ENCODE measurements at places on chromosomes 2 and 18.
A peak's percentile ranks its signal among the peaks of the same experiment; 100 is the strongest.

DNA sequence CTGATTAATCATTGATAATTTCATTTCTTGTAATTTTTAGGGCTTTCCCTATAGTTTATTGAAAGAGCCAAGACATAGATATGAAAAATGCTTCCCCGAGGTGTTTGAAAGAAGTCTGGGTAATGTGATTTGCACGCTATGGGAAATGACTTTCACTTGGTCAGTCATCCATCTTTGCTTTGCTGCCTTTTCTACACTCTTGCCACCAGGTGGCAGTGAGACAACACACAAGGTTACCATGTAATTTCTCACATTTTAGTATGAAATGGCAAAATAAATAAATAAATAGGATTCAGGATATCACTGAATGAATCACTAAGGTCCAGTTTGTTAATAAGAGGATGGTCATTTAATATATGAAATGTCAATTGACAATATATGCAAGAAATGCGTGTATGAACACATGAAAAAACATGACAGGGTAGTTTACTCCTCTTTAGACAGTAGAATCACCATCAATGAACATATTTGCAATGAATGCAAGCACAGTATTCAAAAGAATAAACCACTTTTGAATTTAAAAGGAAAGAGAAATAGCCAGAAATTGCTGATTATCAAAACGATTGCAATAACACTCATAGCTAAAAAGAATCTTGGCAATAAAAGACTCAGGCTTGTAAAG lies 52.2 kb upstream of the KCNH7 start:
- DNase-seq: no peak

DNA sequence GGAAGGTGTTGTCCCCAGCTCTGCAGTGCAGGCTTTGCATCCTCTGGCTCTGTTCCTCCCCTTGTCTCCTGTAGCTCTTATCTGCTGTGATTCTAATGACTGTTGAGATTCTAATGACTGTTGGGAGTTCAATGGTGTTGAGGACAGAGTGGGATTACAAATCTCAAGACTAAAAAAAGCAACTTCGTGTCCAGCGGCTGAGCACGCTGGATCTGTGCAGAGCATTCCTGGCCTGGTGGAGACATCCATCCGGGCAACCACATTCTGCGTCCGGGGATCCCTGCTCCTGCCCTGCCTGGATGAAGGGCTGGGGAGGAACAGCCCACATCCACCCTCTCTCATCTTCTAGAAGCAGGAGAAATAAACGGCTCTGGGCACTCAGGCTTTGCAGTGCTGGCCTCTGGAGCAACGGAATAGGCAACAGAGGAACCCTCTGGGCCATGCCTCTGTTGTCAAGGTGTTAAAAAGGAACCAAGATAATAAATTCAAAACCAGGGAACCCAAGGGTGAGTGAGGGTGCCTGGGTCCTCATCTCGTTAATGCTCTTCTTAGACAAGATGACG lies 106.7 kb upstream of the ASB18 start:
- no peak for DNase-seq

- DNase-seq: no peak
These were observed 2.0 kb downstream of the DLX1 start for GRCh38 chr2:172087207-172087779.

GRCh38 chr2:12441750-12442475 lies 274.8 kb upstream of the TRIB2 start:
- no peak for DNase-seq

GRCh38 chr2:240946046-240946445 lies 39.9 kb downstream of the CROCC2 start:
- no peak for DNase-seq

DNA sequence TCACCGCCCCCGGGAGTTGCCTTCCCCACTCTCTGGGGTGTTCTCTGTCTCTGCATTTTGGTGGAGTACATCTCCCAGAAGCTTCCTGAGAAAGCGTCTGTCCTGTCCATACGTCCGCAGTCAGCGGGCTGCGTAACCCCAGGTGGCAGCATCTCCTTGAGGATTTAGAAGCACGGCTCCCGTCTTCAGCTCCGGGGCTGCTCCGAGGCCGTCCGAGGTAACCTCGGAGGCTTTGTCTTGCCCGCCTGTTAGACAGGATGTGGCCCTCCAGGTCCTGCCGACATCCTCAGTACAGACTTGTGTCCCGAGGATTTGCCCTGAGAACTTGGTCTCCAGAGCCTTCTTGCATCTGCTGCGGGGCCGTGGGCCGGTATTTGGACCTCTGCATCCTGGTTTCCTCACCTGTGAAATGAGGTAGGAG lies 58.4 kb downstream of the CTDP1 start:
- no peak for DNase-seq

DNA sequence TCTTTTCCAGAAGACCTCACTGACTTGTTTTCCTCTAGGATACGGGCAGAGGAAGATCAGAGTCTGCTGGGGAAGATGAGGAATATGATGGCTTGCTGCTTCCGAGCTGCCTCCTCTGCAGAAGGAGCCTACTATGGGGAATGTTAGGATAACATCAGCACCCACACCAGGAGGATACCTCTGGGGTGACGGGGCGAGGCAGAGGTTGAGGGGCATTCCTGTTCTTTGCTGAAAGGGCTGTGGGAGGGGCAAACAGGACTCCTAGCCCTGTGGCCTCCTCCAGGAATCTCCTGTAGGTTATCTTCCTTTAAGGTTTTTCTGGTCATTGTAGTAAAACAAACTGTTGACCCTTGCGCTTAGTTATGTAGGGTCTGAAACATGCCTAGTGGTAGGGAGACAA lies 102.5 kb downstream of the CRIM1 start:
- no peak for DNase-seq

DNA sequence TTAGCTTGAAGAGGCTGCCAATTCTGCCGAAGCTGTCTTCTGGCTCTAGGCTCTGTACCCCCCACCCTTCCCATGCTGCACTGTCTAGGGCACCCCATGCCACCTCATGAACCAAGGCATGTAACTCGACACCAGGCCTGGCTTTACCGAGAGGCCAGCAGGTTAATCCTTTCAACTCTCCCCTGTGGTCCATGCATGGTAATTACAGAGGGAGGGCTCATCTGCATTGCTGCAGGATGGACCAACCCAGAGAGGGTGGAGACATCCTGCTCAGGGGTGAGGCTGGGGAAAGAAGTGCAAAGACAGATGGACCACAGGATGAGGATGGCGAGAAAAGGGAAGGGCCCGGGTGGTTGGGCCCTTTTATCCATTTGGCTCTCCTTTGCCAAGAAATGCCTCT lies 65.8 kb downstream of the KCTD1 start:
- DNase-seq: no peak

- DNase-seq: no peak
These were observed 1.5 kb upstream of the PCBP1 start for GRCh38 chr2:70085711-70086277.

DNA sequence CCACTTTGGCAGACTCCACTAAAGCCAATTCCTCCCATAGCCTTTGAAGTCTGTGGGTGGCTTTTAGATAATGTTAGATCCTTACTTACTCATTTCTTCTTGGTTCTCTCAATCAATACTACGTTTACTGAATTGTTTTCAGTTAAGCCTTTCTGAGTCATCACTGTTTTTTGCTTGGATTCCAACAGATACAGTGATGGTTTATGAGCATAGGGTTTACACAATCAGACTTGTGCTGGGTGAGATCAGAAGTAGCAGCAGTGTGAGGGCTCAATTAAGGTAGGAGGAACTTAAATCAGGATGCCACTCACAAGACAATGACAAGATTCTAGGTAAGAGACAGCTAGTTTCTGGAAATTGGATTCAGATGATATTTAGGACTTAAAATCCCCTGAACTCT lies 297.7 kb upstream of the DOK6 start:
- no peak for DNase-seq

DNA sequence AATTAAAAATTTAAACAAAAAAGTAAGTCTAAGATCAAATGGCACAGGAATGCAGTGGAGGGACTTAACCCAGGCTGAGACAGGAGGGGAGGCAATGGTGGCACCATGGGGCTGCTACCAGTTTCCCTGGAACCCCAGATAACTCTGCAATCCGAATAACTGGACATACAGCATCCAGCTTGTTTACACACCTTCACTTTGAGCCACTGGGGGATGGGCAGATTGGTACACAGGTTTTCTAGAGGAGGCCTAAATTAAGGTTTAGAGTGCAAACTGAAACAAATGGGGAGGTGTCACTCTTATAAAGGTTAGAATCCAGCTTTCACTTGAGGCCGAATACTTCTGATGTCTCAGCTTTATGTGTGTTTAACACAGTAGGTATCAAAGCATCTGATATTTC lies 189.3 kb upstream of the FN1 start:
- DNase-seq: no peak

GRCh38 chr2:8850845-8851487 lies 13.6 kb upstream of the KIDINS220 start:
- no peak for DNase-seq

DNA sequence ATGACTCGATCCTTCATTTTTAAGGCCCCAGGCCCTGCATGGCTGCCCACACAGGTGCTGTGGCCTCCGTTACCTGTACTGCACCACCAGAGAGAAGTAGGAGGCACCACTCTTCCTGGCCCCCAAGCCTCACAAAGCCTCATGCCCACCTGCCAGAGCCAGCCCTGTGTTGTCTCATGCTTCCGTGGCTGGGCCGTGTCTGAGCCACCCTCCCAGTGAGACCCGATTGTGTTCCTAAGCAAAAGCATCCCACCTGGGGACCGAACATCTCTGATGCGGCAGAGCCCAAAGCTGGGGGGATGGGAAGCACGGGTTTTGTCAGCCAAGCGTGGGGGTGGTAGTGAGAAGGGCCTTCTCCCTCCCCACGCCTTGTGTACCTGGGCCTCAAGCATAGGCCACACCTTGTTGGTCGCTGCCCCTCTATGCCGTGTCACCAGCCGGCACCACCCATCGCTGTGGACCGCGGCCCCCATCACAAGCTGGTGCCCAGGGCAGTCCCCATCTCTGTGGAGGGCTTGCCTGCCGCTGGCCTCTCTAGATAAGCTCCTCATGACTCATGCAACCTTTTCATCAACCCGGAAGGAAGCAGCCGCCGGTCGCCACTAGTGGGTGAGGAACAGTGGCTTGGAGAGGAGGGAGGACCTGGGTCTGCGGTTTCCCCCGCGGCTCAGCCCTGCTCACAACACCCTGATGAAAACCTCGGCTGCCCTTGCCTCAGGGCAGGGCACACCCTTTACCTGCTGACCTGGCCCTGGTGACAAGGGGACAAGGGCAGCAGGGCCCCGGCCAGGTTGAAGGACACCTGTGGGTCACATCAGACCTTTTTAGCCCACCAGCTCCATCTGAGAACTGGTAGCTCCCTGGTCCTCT lies 2.7 kb upstream of the RNPEPL1 start:
- DNase-seq: peak; percentile 90

DNA sequence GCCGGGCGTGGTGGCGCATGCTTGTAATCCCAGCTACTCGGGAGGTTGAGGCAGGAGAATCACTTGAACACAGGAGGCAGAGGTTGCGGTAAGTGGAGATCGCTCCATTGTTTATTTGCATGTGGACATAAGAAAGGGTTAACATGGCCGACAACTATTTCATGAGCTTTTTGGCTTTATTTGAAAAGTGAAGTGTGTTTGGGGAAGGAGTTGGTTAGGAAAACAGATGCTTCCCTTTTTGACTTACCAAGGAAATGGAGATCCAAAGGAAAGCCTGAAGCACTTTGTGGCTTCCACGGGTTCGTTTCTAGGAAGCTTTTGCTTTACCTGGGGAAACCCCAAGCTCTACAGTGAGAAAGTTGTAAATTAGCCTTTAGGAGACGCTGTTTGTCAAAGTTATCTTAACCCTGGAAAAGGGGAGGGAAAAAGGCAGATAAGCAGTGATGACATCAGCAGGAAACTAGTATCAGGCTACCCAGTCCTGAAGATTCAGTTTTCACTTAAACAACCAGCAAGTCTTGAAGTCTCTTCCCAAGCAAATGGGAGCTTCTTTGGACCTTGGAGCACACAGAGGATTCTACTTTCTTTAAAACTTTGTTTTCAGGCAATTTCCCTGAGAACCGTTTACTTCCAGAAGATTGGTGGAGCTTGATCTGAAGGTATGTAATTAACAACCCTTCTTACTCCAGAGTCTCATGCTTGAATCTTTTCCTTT lies at the start of gene CASP10:
Gene CASP10, plus strand, starts transcription at position 492 of the 715 bp plus-strand sequence. CDS start 2,637 bp downstream, outside the sequence.
- DNase-seq: no peak

DNA sequence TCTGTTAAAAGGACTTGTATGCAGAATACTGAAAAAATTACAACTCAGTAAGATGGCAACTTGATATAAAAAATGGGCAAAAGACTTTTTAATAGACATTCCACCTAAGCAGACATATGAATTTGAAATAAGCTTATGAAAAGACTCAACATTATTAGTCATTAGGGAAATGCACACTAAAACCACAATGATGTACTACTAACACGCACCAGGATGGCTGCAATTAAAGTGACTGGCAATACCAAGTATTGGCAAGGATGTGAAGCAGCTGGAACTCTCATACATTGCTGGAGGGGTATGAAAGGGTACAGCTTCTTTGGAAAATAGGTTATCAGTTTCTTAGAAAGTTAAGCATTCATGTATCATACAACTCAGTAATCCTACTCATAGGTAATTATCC lies 3.2 kb upstream of the ENOSF1 start:
- peak; percentile 5 for DNase-seq

DNA sequence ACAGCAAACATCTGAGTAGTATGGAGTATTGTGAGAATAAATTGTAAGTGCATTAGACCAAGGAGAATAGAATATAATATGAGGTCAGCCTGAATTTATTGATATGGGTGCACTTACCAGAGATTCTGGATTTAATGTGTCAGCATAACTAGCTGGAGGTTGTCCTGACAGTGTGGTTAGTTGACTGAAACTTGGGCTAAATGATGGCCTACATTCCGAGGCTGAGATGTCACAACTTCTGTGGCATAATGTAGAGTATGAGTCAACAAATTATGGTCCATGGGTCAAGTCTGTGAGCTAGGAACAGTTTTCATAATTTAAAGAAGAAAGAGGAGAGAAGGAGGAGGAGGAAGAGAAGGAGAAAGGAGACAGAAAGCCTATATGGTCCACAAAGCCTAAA lies 127.6 kb downstream of the QPCT start:
- DNase-seq: no peak

- DNase-seq: no peak
These were observed 41.9 kb downstream of the LPIN2 start for GRCh38 chr18:2970772-2971659.

GRCh38 chr2:28296904-28297303 lies 95.8 kb upstream of the FOSL2 start:
- no peak for DNase-seq

DNA sequence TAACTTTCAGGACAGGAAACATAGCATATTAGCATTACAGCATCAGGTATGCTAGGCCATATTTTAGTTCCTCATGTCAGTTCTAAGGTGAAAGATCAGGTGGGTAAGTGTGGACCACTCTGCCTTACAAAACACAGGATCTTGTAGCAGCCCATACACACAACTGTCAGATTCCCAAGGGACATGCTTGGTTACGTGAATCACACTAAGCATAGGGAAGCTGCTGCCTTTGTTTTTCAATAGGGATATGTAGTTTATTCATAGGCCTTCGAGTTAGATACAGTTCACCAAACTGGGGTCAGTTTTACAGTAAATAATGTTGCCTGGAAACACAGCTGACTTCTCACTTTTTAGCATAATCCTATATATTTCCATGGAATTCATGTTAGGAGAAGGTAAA lies 116.1 kb upstream of the OTX1 start:
- DNase-seq: no peak

Measured in activated gamma-delta T cell treated with anti-CD3 and anti-CD28 coated beads, Interleukin-2, amount 50 U/mL, for 16 hours (primary cell).